Caudate nucleus (tissue), 63 donors: ENCODE measurements at places on chromosomes 7 and 10.

DNA sequence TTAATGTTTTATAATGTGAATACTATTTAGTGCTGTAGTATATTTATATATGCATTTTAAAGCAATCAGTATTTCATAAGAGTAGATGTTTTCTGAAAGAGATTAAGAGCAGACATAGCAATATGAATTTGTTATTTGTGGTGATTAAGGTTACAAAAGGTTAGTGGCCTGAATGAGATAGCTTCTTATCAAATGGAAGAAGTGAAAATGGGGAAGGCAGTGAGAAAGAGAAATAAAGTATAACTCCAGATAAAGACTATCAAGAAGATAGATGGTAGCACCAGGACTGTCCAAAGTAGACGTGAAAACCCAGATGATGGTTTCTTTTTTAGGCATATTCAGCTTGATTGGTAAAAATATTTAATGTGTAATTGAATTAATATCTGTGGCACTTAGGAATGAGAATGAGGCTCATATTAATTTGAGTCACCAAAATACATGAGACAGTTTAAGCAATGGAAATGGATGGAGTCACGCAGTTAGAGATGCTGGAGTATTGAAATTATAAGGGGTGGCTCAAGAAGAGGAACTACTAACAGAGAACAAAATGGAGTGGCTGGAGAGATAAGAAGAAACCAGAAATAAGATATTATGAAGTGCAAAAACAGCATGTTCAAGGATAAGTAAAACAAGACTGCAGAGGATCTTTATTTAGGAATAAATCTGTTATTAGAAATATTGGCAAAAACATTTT lies 288.0 kb upstream of the SEMA3C start:
- no peak for DNase-seq

DNA sequence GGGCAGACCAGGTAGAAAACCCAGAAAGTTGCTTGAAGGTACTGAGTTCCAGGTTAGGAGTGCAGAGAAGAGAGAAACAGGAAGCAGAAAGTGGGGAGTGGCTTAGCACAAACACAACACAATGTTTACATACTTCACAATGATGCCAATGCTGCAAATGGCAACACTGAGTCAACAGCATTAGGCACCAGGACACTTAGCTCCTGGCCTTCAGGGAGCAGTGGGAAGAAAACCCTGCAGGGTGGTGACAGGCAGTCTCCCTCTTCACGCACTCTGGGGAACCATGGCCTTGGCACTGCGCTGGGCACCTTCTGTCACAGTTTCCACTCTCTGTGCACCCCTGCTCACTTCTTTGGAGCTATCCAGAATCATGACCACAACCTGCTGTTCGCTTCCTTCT lies 7.3 kb downstream of the ICA1 start:
- no peak for DNase-seq

DNA sequence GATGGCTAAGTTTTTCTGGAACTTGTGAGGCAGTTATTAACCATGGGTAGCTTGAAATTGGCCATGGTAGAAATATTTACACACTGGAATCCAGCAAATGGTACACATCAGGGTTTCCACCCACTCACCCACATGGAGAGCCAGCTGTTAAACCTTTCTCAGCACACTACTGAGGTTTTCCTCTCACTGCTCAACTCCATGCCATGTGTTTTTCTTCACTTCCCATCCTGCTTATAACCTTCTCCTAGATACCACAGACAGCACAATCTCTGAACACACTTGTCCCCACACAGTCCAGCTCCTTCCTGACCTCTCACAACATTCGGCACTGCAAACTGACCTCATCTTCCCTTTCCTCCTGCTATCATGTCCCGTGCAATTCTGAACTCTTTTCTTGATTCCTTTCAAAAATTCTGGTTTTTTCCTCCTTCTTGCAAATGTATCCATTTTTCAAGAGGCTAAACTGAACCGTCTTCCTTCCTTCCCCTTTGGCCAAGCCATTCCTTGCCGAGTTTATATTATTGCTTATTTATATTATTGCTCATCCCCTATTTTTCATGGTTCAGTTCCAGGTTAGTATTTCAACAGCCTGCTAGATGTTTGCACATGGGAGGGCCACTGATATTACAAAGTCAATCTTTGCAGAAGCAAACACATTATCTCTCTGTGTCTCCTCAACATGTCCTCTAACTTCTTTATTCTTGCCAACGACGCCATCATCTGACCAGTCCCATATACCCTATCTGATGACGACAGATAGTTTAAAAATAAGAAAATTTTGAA lies 606.4 kb downstream of the SORCS1 start:
- DNase-seq: no peak

DNA sequence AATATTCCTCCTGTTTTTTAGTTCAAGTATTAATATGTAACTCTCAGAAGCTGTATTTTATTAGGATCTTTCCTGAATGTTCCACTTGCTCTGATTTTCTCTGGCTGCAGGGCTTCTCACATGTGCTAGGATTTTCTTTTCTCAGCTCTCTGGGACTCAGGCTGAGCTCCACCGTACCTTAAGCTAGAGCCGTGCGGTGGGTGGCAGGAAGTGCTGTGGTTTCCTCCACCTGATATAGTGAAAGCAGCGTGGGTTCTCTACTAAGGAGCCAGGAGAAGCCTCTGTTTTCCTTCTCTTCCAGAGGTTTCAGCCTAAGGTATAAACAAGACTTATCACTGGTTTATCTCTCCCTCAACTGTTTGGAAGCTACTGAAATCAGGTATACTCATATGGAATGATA lies 433.6 kb downstream of the NRG3 start:
- DNase-seq: no peak

GRCh38 chr7:50213622-50214017 lies 90.9 kb upstream of the IKZF1 start:
- DNase-seq: no peak

DNA sequence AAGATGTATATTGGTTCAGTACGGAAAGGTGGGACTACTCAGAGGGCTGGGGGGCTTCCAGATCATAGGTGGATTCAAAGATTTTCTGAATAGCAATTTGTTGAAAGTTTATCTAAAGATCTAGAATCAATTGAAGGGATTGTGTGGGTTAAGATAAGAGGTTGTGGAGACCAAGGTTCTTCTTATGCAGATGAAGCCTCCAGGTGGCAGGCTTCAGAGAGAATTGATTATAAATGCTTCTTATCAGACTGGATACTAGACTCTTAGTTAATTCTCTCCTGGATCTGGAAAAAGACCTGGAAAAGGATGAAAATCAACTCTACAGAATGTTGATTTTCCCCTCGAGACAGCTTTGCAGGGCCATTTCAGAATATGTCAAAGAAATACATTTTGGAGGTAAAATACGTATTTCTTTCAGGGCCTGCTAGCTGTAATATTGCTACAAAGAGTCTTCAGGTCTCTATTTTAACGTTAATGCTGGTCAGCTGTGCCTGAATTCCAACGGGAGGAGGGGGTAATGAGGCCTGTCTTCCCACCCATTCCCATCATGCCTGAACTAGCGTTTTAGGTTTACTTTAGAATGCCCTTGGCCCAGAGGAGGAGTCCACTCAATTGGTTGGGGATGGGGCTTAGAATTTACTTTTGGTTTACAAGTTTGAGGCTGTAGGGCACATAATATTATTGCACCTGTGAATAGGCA lies 12.8 kb upstream of the GPR15LG start:
- DNase-seq: no peak

- DNase-seq: no peak
Measured at GRCh38 chr7:41652267-41652666, 50.6 kb downstream of the INHBA start.

- no peak for DNase-seq
Measured at GRCh38 chr10:52635651-52636050, 136.9 kb downstream of the MBL2 start.

- no peak for DNase-seq
Measured at GRCh38 chr10:13857451-13857850, 270.7 kb downstream of the PRPF18 start.

- DNase-seq: no peak
Measured at GRCh38 chr10:116398224-116398623, 29.4 kb upstream of the PNLIPRP3 start.

DNA sequence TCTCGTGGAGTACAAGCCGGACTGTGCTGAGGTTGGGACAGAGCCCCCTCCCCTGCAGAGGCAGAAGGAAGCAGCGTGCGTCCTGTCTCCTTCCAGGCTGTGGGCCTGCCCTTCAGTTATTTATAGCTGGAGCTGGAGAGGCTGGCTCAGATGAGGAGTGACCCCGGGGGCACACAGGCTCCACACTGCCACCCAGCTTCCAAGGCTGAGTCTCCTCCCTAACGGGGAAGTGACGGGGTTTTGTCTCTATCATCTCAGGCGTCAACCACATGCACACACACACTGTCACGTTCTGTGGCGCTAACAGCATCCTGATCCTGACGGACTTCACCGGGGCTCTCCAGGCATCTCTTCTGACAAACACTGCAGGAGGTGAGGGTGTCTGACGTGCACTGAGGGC lies 25.4 kb downstream of the AMZ1 start:
- no peak for DNase-seq

- DNase-seq: no peak
Measured at GRCh38 chr7:131967216-131967730, 410.8 kb upstream of the PODXL start.

GRCh38 chr10:16566202-16566805 lies 44.6 kb upstream of the C1QL3 start:
- no peak for DNase-seq
